ENCODE measurements at places on chromosomes 1 and 21. TPM values are rescaled to one million over a fixed set of nuclear protein-coding genes. Genes with fewer than 3 reads are reported as not detected.

Gene VWA5B1
- not detected for total RNA-seq

Gene PTCH2
- total RNA-seq = 0.50 TPM

Gene WDR64
- total RNA-seq = not detected

DNA sequence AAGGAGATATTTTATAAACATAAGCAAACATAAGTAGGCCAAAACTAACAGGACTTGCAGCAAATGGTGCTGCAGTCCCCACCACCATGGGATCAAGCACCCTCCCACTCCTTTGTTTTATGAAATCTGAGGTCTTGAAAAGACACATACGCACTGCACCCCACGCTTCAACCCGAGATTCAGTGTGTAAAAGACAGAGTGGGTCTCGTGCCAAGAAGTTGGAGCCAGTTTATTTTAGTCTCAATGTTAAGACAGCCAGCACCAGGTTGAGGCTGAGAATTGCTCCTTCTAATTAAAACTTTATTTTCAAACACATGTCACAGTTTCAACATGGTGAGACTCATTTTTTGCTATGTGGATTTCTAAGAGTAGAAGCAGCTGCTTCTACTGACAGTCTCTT is 139.1 kb upstream of the TIAM1 start:
- H3K4me3 ChIP-seq = no peak overlapping the region
- no peaks in the 10 kb centered on the region for H3K27me3 ChIP-seq
- no peak for DNase-seq
- no peaks in the 10 kb centered on the region for H3K36me3 ChIP-seq

GRCh38 chr1:234871710-234872271 is 256.8 kb downstream of the TOMM20 start:
- no peak overlapping the region for H3K4me3 ChIP-seq
- DNase-seq = peak; percentile 86
- H3K4me1 ChIP-seq = peaks cover 6% of the 10 kb centered on the region
- no peaks in the 10 kb centered on the region for H3K27me3 ChIP-seq
- H3K27ac ChIP-seq = no peak overlapping the region

GRCh38 chr1:24555591-24556413 is at the start of gene NCMAP:
Gene NCMAP (plus strand): TSS chr1:24556087. CDS start chr1:24595431, 39,344 bp downstream.
- H3K36me3 ChIP-seq = no peaks in the 10 kb centered on the region
- no peak within 1 kb of the TSS for H3K27ac ChIP-seq
- H3K27me3 ChIP-seq = peaks cover 23% of the 10 kb centered on the region
- H3K4me1 ChIP-seq = no peaks in the 10 kb centered on the region
- no peak within 1 kb of the TSS for H3K4me3 ChIP-seq

All from fibroblast of lung (primary cell).